ENCODE measurements at places on chromosomes 16 and 17.

DNA sequence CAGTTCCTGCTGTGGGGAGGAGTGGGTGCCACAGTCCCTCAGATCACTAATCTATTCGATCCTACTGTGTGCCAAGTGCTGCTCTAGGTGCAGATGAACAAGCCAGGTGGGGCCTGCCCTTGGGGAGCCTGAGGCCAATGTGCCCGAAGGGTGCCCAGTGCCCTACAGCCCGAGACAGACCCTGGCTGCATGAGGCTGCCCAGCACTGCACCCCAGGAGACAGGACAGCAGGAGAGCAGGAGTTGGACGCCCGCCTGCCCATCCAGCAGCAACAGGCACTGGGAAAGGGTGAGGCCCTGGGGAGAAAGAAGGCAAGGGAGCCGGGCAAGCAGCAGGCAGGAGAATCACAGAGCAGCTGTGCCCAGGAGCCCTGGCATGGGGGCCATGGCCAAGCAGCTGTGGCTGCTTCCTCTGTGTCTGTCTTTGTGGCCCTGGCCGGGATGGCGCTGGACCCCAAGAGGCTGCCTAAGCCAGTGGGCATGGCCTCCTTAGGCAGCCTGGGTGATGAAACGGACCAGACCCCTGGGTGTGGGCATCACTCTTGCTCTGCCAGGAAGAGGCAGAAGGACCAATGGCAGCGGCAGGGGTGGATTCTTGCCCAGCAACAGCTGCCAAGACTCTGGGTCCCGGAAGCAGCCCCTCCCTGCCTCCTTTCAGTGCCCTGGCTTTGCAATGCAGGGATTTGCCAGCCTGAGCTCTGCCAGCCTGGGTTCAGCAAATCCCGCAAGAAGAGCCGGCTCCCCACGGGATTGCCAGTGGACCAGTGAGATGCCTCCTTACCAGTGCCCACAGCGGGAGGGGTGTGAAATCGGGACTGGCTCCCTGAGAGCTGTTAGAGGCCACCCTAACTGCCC lies 179.6 kb upstream of the TNRC6C start:
- DNase-seq = no peak

DNA sequence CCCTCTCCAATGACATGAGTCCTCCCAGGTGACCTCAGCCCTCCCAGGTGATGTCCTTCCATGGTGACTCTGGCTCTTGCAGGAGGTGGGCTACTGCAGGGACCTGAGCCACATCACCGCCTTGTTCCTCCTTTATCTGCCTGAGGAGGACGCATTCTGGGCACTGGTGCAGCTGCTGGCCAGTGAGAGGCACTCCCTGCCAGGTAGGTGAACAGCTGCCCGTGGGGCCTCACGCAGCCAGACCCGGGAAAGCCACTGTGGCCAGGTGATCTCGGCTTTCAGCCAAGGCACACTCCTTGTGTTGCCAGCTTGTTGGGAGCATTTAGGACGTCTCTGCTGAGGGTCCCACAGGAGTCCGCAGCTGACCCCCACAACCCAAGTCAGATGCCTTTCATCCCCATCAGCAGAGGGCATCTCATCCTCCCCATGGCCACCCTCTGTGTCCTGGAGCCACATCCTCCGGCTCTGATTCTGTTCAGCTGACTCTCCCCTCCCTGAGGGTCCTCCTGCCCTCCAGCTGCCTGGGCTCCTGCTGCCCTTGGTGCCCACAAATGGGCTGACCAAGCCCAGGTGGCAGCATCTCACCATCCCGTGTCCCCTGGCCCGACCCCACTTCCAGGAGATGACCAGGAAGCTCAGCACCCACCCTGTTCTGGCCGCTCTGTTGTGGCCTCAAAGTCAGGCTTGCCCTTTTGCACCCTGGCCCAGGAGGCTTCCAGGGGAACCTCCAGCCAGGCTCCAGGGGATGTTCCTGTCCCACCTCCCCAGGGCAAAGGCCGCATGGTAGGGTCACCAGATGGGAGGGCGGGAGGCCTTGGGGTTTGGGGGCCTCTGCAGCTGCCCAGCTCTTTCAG lies 20.1 kb downstream of the USP6 start:
- DNase-seq = no peak

DNA sequence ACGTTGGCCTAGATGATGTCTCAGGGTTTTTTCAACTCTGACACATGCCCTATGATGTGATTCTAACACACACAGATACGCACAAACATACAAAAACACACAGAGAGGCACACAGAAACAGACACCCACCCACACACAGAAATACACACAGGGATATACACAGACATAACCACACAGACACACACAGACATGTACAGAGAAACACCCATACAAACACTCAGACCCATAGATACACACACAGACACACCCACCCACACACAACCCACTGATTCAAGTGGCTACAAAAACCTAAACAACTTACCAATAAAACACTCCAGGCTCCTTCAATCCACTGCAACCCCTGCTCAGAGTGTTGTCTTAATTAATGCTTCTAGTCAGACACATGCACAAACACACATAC lies 244.6 kb upstream of the CCL2 start:
- DNase-seq = no peak

GRCh38 chr17:64066716-64067115 lies 46.3 kb upstream of the ICAM2 start:
- peak; percentile 34 for DNase-seq

DNA sequence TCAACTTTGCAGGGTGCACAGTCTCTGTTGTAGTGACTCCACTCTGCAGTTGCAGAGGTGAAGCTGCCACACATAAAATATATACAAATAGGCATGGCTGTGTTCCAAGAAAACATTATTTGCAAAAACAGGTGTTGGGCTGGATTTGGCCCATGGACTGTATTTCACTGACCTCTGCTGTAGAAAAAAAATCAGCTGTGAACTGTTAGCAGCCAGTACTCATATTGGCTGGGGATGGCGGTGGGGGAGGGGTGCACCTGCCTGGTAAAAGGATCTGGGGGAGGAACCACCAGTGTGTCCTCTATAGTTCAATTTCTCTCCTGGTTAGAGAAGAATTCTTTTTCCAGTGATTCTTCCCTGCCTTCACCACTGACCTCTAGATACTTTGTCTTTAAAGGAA lies 50.0 kb downstream of the SHISA9 start:
- no peak for DNase-seq

- no peak for DNase-seq
Measured at GRCh38 chr17:1709971-1710806, at the start of gene TLCD2. TLCD2 (minus strand) TSS chr17:1710377; CDS start chr17:1710242, 135 bp downstream.

GRCh38 chr17:82287868-82288801 lies 14.6 kb upstream of the CSNK1D start:
- DNase-seq = no peak

DNA sequence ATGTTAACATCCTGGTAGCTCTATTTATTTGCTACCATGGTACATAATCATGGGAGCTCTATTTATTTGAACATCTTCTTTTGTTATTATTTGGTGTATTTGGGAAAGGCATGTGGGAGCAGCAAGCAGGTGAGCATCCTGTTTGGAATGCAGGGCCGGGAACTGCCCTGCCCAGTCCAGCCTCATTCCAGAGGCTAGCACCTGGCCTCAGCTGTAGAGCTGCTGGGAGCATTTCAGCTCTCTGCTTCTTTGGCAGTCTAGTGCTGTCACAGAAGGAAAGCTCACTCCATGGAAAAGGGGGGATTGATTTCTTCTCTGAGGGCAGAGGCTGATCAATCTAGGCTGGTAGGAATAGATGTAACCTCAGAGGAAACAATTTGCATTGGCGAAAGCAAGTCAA lies 112.5 kb downstream of the WWOX start:
- no peak for DNase-seq

DNA sequence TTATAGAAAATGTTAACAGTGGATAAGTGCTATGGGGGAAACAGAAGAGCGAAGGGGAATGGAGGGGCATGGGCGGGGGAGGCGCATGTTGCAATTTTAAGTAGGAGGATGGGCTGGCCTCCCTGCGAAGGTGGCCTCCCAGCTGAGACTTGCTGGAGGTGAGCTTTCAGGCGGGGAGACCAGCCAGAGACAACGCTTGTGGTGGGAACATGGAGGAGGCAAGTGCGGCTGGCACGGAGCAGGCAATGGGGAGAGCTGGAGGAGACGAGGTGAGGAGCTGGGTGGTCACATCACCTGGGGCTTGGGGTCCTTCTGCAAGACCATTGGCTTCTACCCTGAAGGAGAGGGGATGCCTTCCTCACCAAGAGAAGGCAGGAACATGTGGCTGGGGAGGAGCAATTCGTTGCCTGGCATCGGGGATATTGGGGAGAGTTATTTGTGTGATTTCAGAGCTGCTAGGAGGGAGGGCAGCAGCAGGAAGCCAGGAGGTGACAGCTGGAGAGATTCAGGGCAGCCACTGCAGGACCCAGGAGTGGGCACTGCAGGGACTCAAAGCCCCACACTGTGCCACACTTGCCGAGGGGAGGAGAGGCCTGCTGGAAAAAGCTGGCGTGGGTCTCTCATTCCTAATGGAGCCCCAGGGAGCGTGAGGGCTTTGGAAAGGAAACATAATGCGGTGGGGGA lies 34.4 kb downstream of the PMFBP1 start:
- DNase-seq = no peak

DNA sequence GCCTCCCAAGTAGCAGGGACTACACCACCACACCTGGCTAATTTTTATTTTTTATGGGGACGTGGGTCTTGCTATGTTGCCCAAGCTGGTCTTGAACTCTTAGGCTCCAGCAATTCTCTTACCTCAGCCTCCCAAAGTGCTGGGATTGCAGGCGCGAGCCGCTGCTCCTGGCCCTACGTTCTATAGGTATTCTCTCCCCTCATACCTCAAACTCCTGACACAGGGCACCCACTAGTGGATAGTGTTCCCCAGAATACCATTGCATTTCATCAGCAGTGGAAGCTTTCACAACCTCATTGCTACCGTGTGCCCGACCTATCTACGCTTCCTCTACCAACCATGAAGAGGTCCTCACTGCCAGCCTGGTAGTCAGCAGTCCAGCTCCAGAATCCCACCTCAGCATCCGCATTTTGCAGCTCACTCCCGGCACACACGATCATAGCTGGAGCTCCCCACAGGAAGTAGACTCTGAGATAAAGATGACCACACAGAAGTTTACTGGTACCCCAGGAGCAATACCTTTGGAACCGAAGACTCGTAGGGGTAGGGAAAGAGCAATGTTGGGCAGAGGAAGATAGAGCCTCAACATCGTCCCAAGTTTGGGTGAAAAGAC lies 9.3 kb downstream of the CTRB2 start:
- DNase-seq = no peak

- no peak for DNase-seq
Measured at GRCh38 chr17:57211543-57211942, 44.8 kb upstream of the MSI2 start.

DNA sequence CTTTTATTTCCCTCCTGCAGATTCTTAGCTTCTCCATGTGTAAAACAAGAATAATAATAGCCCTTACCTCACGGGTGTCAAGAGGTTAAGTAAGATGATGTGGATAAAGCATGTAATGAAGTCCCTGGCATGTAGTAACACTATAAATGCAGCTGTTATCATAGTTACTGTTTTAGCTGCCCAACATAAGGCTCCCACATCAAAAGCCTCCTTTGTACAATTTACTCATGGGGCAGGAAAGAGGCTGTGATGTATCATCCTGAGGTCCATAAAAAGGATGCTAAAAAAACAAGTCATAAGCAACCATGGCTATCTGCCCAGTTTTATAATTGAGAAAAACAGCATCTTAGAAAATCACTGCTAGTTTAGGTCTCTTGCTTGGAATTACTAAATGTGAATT lies 339.7 kb downstream of the CA10 start:
- DNase-seq = no peak

DNA sequence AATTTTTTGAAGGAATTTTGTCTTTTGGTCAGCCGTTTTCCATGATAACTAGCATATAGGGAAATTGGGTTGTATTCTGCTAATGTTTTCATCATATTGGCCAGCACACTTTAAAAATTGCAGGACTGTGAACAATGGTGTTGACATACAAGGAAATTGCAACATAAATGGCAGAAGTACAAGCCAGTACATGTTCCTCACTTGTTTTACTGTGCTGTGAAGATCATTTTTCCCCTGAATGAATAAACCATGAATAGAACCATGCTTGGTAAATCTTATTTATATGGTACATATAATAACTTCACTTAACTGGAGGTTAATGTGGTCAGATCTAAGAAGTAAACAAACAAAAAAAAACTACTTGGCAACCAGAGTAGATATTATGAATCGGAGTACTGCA lies 22.8 kb downstream of the OMG start:
- DNase-seq = no peak

- DNase-seq = no peak
Measured at GRCh38 chr16:27720731-27721530, 171.0 kb downstream of the KATNIP start.

DNA sequence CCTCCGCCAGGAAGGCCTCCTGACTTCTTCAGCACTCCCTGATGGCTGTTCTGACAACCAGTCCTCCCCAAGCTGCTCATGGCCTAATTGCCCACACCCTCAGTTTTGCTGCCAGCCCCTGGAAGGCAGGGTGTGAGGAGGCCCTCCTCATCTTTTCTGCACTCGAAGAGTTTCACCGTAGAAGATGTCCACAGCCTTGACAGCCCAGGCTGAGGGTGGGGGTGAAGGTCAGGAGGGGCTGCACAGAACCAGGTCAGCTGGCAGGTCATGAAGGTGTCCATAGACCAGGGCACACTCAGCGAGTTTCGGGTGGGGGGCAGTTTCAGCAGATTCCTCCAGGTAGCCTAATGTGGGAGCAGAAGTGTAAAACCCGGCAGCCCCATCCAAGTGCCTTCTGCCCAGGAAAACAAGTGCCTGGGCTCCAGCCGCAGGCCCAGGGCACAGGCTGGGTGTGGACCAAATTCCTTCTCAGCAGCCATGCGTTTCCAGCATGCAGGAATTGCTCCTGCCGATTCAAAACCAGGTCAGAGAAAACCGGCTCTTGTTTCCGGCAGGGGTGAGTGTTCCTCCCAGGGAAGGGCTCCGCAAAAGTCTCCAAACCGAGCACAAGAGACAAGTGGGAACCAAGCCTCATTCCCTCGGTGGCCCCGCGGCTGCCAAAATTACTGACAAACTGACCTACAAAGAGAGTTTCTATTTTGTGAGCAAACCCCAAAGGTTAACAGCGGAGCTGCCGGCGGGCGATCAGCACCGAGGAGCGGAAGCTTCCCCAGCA lies 228.8 kb downstream of the C16orf78 start:
- no peak for DNase-seq

GRCh38 chr16:84893849-84894599 lies 74.2 kb downstream of the CRISPLD2 start:
- DNase-seq = no peak

DNA sequence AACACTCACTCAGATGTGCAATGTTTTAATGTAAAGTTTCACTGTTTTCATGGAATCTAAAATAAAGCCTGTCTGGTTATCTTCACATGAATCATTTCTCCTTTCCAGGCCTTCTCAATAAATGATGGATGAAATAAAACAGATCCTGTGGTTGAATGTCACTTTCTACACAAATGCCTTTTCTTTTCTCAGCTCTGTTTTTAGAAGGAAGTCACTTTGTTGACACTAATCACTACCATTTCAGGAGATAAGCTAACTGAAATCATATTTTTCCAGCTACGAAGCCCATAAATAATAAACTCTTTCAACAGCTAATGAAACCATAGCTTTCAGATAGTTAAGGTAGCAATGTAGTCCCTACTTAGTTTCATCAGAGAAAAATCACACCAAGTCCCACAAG lies 17.9 kb downstream of the NME2 start:
- no peak for DNase-seq
